HS-27A (cell line): ENCODE measurements at places on chromosomes 1 and 21.
A peak's percentile ranks its signal among the peaks of the same experiment; 100 is the strongest.

DNA sequence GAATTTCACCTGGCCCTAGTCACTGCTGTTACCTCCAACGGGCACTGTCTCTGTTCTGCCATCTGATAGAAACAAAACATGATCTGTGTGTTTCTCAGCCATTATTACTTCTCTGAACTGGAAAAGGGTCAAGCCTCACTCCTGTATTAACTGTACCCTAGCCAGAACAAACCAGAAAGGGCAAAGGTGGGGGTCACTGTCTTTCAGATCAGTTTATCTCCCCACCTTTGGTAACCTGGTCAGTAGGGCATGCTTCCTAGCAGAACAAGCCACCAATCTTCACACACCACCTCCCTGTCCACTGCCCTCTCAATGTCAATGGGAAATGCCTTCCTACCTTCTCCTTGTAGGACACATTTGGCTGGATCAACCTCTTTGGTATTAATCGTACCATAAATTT, 3.9 kb downstream of the TRIM45 start:
- DNase-seq = no peak

GRCh38 chr21:37425001-37425400, 58.4 kb downstream of the DYRK1A start:
- no peak for DNase-seq

DNA sequence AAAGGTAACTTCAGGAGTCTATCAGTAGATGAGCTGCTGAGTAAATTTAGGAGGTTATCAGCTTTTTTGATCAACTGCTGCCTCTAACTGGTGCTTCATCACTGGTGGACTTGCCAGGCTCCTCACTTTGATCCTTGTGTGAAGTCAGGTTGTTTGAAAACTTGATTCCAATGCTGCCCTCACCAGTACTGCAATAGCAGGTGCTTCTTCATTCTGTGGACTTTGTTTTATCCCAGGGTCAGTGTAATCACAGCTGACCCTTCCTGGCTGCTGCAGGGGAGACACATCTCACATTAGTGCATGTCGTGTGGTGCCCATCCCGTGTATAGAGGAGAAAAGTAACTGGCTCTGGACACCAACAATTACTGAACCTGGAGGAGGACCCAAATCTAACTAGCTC, 20.0 kb upstream of the KIAA1614 start:
- no peak for DNase-seq

DNA sequence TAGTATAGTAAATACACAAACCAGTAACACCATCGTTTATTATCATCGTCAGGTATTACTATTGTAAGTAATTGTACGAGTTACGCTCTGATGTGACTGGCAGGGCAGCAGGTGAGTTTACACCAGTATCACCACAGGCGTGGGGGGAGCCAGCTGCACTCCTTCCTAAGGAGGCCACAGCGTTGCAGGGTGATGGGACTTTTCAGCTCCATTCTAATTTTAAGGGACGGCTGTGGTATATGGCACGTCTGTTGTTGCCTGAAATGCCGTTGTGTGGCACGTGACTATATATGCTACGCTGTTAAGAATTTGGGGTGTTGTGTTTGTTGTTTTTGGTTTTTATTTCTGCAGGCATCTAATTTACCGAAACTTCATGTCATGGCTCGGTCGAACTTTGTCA, 164.8 kb upstream of the COL6A1 start:
- DNase-seq = no peak

GRCh38 chr1:247487057-247487456, 29.2 kb upstream of the OR2B11 start:
- no peak for DNase-seq

DNA sequence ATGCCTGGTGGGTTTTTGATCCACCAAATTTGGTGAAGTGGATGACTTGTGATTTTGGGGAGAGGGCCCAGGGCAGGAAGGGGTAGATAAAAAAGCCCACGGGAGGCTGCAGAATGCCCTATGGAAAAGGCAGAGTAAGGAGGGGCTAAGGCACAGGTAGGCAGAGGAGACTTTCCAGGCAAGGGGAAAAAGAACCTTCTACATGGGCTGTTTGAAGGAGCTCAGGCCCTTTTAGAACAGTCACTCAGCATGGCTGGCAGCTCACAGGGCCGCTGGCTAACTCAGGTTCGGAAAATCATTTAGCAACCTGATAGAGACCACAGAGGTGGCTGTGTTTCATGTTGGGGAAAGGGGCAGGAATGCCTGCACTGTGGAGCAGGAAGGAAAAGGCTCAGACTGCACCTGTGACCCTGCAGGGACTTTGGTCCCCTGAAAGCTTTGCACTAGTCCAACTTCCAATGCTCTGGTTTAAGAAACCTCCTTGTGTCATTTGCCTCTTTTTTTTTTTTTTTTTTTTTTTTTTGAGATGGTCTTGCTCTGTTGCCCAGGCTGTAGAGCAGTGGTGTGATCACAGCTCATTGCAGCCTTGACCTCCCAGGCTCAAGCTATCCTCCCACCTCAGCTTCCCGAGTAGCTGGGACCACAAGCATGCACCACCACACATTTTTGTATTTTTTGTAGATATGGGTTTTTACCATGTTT, 58.5 kb upstream of the ENAH start:
- DNase-seq = no peak

GRCh38 chr1:37034121-37035013, at the start of gene GRIK3:
TSS of gene GRIK3 (minus strand) at chr1:37034515. CDS start at chr1:37034108, 407 bp downstream.
- DNase-seq = no peak

- DNase-seq = no peak
These were observed 197.0 kb upstream of the LHX8 start for GRCh38 chr1:74937176-74937575.

GRCh38 chr1:183370399-183371058, 47.7 kb downstream of the NMNAT2 start:
- no peak for DNase-seq

DNA sequence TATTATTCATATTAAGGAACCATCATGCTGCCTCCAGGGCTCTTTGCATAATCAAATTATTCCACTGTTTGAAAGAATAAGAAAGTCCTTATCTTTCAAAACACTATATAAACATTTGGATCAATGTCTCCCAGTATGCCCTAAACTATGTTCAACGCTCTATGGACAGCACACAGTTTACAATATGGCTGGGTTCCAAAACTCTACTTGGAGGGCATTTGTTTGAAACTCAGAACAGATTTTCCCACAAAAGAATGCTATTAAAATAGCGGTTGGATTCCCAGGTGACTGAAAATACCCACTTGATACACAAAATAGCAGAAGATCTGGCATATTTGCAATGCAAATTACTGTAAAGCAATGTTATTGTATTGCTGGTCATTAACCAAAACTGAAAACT, 3.2 kb downstream of the HAO2 start:
- no peak for DNase-seq

GRCh38 chr21:28338701-28339305, 653.9 kb downstream of the LTN1 start:
- DNase-seq = no peak

- no peak for DNase-seq
These were observed 94.9 kb downstream of the MAB21L3 start for GRCh38 chr1:116205941-116206679.

DNA sequence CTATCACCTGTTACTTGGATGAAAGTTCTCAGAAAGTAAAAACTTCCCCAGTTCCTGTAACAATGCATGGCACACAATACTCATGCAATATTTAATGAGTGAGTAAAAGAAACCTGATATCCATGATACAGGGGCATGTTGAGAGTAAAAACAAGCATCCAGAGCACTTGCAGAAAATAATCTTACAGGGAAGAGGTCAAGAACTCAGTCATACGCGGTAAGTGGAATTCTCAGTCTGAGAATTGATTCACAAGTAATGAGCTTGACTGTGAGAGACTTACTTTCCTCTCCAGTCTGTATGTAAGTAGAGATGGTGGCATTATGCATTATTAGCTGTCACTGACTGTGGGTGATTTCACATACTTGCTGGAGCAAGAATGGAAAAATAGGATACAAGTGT, 976.9 kb downstream of the BRINP3 start:
- no peak for DNase-seq

DNA sequence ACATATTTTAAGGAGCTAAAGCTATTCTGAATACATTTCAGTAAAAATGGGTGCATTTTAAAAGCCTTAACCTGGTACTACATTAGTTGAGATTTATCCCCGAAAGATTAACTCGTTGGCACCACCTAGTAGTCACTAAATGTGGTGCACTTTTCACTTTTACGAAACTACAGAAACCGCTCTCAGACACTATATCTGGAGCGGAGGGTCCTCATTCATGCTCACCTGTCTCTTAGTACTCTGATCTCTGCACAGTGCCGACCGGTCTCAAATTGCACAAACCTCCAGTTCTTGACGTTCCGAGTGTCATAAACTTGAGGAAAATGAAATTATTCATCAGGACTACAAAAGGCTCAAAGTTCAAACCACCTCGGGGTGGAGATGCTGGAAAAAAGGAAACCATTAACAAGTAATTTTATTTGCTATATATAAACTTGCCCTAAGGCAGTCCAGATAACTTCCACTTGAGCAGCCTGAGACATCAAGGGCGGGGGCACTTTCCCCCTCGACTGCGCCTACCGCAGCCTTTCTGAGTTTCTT, 722 bp downstream of the LZIC start:
- DNase-seq = peak; percentile 12

DNA sequence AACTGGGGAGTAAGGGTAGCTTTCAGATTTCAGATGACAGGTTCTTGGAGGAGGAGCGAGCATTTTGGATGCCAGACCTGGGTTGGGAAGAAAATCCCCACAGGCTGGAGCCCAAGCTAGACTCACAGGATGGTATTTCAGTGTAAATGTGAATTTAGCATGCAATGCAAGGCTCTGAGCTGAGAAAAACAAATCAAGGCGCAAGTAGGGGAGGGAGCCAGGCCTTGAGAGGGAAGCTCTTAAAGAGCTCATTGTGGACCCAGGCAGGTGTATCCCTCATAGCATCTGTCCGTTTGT, 386.1 kb downstream of the MATN1 start:
- DNase-seq = no peak

GRCh38 chr1:37017720-37018119, 16.6 kb downstream of the GRIK3 start:
- no peak for DNase-seq

DNA sequence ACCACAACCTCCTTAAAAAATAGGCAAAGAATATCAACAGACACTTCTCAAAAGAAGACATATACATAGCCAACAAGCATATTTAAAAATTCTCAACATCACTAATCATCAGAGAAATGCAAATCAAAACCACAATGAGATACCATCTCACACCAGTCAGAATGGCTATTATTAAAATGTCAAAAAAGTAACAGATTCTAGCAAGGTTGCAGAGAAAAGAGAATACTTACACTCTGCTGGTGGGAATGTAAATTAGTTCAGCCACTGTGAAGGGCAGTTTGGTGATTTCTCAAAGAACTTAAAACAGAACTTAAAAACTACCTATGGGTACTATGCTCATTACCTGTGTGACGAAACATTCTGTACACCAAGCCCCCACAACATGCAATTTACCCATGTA, 20.7 kb downstream of the CD1B start:
- DNase-seq = no peak

DNA sequence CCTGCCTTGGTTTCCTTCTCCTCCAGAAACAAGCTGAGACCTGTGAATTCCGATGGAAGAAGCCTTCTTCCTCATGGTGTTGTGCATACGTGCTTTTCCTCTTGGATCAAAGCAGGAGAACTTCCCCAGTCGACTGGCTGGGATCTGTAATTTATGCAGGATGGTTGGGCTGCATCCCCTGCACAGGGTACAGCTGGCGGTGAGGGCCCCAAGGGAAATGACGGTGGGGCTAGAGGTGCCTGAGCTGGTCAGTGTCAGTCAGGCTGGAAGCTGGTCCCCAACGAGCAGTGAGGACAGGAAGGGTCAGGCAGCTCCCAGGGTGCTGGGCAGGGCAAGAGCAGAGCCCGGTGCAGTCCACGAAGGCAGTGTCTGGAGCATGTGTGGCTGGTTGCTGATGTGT, 106.7 kb downstream of the CNIH3 start:
- no peak for DNase-seq

DNA sequence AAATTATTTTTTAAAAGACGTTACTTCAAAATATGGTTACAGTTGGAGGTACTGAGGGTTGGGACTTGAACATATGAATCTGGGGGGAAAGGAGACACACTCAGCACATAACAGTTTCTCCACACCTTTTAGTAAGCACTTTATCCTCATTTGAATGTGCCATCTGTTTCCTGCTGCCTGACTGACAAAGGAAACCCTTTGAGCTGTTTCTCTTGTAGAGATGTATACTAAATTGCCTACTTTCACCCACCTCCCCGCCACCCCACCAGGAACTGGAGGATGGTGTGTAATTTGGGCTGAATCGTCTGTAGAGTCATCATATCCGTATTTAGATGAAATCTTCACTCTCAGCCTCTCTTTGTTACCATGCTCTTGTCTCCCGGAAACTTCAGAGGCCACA, 108.1 kb downstream of the KAZN start:
- DNase-seq = no peak

DNA sequence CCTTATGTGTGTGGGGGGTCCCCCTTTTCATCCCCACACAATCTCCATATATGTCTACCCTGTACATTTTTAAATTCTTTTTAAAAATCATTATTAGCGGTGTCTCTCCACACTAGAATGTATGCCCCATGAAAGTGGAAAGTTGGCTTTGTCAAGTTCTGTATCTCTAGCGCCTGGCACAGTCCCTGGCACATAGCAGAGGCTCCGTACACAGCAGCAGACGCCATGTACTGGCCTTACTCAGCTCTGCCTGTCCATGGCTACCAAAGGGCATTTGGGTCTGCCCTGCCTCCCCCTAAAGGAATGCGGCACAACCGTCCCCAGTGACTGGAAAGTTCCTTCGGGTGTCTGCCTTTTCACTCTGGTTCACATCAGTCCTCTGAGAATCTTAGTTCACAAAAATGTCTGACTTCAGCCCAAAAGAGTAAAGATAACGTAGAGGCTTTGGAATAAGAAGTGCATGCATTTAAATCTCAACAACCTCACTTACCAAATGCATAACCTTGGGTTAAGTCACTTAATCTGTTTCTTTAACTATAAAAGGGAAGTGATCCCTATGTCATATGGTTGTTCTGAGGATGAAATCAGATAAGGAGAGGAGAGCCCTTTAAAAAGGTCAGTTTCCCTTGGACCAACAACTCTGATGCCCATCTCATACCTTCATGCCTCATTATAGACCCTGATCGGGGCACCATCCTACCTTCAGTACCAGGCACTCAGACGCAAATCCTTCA, 61.1 kb downstream of the CD46 start:
- no peak for DNase-seq

GRCh38 chr1:216788671-216789070, 65.4 kb upstream of the ESRRG start:
- DNase-seq = no peak

DNA sequence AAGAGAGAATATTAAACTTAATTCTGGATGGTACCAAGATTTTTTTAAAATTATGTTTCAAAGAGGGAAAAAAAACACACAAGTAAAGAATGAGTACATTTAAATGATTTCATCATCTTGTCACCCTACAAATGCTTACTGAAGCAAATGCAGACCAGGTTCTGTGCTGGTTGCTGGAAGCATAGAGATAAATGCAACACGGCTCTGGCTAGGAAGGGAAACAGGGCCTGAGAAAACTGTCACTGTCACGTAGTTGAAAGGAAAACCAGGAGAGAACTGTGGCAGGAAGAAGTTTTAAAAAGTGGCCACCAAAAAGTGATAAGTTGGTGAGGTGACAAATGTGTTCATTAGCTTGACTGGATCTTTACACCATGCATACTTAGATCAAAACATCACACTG, 336.9 kb upstream of the NFIA start:
- DNase-seq = no peak

- DNase-seq = no peak
These were observed 8.5 kb upstream of the NBL1 start for GRCh38 chr1:19635646-19636045.
